GM03348 (cell line): ENCODE measurements at places on chromosomes 3 and 15.

GRCh38 chr3:101642441-101642840, 34.5 kb downstream of the ZBTB11 start:
- no peak for DNase-seq

GRCh38 chr15:85897895-85898717, 103.4 kb upstream of the KLHL25 start:
- no peak for DNase-seq

DNA sequence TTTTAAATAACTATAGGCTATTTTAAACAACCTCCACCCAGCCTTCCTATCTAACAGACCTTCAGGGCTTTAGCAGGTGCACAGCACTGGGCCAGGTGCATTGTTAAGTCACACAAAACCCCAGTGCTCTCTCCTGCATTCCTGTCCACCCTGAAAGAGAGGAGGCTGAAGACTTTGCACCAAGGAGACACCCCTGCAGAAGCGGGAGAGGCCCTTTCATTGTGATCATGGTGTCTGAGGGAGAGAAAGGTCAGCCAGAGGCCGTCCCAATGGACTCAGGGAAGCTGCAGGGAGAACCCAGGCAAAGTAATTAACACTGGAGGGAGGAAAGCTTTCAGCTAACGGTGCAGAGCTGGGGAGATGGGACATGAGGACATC, 5.2 kb downstream of the LRIG1 start:
- no peak for DNase-seq

DNA sequence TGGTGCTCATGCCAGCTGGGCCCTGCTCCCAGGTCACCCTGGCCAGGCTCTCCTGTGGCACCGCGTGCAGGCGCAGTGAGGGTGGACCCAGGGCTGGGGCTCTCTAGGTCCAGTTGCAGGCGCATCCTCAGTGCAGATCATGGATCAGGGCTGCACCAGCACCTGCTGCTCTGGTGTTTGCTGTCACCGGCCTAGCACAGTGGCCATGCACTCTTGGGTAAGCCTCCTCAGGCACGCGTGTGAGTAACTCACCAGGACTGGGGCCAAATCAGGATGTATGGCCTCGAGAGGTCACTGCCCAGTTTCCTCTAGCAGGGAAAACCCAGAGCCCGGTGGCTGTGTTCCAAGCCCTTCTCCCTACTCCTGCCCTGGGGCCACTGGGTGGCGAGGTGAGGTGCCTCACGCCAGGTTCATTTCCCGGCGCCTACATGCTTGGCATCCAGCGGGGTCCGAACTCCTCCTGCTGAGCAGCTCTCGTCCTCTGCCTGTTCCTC, 45.5 kb upstream of the SLC41A3 start:
- DNase-seq: no peak
